Liver (tissue), 10 donors: ENCODE measurements at places on chromosomes 11 and 22. TPM values are rescaled to one million over a fixed set of nuclear protein-coding genes. Genes with fewer than 3 reads are reported as not detected.

DNA sequence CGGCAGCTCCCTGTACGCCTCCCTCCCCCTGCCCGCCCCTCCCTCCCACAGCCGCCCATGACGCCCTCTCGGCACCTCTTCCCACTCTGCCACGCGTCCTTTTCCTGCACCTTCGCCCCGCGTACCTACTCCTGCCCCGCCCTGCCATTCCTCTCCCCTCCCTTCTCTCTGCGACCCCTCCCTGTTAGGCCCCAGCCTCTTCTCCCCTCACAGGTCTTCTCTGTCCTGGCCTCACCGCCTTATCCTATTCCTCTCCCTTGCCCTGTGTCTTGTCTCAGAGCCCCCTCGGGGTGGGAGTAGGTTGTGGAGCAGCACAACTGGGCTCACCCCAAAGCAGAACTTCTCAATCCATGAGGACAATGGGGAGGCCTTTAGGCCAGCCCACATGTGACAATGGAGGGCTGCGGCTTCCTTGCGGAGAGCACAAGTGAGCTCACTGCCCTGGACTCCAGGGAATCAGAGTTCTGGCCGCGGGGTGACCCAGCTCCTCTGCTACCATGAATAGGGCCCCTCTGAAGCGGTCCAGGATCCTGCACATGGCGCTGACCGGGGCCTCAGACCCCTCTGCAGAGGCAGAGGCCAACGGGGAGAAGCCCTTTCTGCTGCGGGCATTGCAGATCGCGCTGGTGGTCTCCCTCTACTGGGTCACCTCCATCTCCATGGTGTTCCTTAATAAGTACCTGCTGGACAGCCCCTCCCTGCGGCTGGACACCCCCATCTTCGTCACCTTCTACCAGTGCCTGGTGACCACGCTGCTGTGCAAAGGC lies 539 bp downstream of the SLC35C1 start:
- no peak for DNase-seq

DNA sequence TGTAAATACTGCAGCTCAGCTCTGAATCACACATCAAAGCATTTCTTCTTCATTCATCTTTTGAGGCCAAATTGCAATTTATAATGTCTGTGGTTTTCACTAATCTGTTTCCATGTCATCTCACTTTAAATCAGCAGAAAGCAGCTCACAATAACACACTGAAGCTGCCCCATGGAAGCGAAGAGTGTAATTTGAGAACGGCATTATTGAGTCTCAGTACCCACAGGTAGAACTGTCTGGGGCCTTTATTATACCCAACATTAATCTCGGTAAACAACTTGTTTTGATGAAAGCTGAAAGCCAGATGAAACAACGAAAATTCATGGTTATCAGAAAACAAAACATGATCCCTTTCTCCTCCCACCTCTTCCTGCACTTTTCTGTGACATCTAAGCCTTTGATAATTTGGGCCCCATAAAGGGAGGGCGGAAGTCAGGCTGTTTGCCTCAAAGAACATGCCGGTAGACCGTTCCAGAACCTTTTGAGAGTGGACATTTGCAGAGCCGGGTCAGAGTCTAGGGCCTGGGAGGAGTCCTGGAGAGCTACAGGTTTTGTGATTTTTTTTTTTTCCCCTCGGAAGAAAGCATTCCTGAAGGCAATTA lies 68.2 kb upstream of the SESN3 start:
- no peak for DNase-seq

- DNase-seq: no peak
Observed at GRCh38 chr11:21811572-21811971, 381.3 kb upstream of the ANO5 start.

- no peak for DNase-seq
Observed at GRCh38 chr22:27128461-27129085, 471.2 kb downstream of the MIAT start.

- no peak for DNase-seq
Observed at GRCh38 chr11:131612533-131612932, 242.1 kb downstream of the NTM start.

DNA sequence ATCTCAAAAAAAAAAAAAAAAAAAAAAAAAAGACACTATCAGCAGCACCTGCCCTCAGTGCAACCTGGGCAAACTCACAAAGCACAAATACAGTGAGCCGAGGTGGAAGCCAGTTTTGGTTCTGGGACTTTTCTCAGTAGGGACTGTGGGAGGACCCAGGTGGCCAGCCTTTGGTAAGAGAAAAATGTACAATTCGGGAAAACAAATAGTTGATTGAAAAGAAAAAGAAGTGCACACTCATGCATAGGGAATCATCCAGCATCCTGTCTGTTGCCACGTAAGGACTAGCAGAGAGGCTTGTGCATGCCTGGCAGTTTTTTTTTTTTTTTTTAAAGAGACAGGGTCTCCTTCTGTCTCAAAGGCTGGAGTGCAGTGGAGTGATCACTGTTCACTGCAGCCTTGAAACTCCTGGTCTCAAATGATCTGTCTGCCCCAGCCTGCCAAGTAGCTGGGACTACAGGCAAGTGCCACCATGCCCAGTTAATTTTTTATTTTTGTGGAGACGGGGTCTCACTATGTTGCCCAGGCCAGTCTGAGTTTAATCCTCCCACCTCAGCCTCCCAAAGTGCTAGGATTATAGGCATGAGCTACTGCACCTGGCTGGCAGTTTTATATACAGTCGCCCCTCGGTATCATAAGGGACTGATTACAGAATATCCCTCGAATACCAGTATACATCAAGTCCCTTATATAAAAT lies 36.7 kb downstream of the TPST2 start:
- DNase-seq: no peak

KLHL35 gene
- total RNA-seq: 0.42 TPM

DNA sequence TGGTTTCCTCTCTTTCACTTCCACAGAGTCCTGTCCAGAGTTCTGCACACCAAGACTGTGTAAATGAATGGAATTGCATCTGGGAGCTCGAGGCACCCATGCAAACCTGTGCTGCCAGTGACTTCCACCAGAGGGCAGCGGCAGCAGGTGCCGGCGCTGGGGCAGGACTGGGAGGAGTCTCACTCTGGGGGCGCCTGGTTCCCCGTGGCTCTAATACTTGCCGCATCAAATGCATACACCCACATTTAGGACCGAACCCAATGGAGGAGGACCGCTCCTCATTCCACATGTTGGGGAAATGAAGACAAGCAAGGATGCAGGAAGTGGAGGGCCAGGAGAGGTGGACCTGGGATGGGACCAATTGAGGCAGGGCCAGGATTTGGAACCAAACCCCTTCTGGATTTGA lies 1.1 kb upstream of the CD6 start:
- DNase-seq: peak; percentile 61

DNA sequence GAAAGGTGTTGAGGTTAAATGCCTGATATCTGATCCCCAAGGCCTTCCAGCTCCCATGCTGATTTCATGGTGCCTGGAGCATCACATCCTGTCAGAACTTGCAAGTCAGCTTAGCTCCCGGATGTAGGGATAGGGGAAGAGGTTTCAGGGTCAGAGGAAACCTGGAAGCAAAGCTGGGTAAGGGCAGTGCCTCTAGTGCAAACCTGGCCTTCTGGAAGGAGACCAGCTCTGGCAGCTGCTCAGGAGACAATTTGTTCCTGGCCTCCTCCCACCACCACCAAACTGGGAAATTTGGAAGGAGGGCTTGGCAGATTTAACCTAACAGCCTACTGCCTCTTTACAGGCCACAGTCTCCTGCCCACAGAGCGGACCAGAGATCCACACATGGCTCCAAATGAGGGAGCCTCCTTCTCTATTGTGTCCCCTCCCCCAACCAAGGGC lies 9.2 kb upstream of the TSKU start:
- no peak for DNase-seq

DNA sequence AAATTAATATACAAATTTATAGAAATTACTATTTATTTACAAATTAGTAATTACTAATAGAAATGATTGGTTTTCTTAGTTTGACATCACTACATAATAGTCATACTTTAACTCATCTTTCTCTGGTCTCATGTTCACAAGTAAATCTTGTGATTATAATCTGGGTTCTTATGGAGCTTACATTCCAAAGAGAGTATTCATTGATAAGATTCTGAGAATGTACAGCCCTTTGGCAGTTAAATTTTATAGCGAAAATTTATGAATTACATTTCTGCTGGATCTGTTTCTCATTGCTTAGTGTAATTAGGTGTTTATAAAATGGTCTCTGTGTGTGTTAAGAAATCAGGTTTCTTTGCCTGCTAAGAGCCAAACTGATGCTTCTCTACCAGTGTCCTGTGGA lies 175.2 kb downstream of the TMEM135 start:
- DNase-seq: no peak

BACE1-AS gene
- total RNA-seq: 1.7 TPM

NXPE2 gene
- not detected for total RNA-seq

GGT5 gene
- 20.7 TPM for total RNA-seq

NEFH gene
- 1.6 TPM for total RNA-seq

DNA sequence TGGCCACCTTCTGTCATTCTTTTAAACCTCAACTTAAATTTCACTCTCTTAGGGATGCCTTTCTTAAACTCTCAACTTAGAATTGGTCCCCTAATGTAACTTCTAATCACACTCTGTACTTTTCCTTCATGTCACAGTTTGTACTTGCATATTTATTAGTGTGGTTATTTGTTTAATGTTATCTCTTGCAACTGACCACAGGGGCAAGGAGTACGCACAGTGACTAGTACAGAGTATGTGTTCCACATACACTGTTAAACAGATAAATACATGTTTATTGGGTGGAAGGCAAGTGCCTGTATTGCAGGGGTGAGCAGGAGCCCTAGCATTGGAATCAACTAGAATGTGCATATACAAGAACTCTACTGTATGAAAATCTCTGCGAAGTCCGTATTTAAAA lies 554.0 kb downstream of the INSC start:
- DNase-seq: no peak

PRR5L gene
- 8.5 TPM for total RNA-seq

DNA sequence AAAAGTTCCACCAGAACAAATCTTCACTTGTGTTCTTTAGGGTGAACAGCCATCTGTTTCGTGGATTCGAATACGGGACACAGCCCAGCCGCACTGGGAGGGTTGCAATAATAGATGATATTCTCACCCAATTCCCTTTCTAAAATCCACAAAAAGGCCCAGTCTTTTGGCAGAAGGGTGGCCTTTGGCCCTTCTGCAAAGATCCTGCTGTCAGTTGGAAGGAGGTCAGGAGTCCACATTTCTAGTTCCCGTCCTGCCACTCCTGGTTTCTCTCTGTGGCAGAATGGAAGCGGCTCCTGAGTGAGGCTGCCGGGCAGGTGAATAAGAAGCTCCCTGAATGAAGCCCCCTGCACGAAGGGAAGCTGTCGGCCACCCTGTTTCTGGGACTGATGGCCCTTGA lies 11.2 kb upstream of the LINC01488 start:
- no peak for DNase-seq

- no peak for DNase-seq
Observed at GRCh38 chr11:66183494-66184048, 84.9 kb upstream of the RAB1B start.

DNA sequence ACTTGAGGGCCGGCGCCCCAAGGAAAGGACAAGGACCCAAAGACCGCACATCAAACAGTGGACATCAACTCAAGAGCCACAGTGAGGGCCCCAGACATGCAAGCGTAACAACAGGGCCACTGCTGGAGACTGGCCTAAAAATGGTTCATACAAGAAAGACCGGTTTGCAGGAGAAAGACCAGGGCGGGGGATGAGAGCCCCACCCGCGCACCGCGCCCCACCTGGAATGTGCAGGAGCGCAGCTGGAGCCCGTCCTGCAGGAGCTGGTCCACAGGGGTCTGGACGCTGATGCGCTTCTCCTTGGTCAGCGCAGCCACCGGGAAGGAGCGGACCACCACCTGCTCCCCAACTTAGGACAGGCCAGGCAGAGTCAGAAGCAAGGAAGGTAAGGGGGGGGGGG lies 13.9 kb downstream of the SBF1 start:
- no peak for DNase-seq

CBX7 gene
- 15.9 TPM for total RNA-seq

- no peak for DNase-seq
Observed at GRCh38 chr11:15671216-15671615, 556.5 kb downstream of the INSC start.

DNA sequence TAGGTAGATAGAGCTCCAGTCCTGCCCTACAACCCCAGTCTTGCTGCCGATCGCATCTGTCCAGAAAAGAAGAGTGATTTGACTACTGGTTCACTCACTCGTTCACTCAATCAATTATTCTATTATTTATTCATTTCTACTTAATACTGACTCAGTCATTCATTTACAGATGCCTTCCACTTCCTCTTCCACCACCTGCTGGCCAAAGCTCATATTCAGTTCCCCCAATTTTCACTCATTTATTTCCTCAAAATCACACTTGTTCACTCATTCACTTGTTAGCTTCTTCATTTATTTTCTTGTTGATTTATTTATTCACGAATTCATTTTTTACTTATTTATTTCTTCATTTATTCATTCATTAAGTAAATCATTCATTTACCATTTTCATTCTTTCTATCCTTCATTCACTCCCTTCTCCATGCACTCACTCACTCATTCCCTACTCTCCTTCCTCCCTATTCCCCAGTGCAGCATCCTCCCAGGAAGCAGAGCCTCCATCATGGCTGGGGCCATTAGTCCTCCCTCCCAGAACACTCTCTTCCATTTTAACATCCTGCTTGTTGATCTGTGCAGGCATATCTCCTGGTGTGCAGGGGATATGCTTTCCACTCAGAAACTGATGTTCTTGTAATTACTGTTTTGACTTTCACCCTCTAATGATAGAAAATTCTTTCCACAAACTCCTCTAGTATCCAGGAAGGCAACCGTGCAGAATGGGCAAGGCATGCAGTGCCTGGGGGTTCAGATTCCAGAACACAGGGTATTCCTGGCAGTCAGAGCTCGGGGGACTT lies 281.0 kb downstream of the TENM4 start:
- no peak for DNase-seq

MS4A12 gene
- total RNA-seq: not detected

GRCh38 chr11:62127941-62128770 lies 4.3 kb downstream of the INCENP start:
- DNase-seq: no peak

- no peak for DNase-seq
Observed at GRCh38 chr22:44458044-44459020, 39.7 kb downstream of the RTL6 start.

GRCh38 chr11:46537121-46537520 lies 56.7 kb downstream of the AMBRA1 start:
- DNase-seq: no peak

SORL1 gene
- 26.9 TPM for total RNA-seq

DNA sequence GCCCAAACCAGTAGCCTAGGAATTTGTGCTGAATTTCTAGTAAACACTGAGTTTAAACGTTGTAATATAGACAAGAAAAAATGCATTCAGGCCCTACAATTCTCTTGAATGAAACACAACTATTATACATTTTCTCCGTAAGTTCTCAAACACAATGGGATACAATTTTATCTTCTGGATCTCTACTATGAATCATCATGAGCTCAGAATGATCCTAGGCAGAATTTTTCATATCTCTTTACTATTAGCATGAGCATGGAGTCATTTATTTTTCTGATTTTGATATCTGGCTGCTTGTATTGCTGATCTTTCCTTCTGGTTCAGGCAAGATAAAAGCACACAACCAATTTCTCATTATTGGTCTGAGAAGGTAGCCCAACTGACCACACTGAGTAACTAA lies 1123.4 kb upstream of the RAG2 start:
- DNase-seq: no peak

DNA sequence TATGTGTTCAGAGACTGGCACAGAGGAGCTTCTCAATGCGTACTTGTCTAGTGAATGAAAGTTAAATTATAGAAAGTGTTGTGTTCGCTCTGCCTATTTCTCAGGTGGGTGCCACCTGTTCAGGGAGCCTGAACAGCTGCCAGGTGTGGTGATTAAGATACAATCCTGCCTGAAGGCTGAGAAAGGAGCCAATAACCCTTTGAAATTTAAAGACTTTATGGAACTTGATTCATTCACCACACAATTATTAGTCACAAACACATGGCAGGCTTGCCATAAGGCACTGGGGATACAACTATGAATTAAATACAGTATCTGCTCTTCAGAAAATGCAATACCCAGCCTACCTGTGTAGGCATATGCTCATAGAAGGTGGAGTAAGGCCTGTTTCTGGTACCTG lies 92.9 kb upstream of the AMOTL1 start:
- DNase-seq: no peak
